ENCODE measurements at places on chromosomes 12 and 14. TPM values are rescaled to one million over a fixed set of nuclear protein-coding genes. Genes with fewer than 3 reads are reported as not detected.

The COQ6 gene
- 106 TPM for total RNA-seq

The LIN7A gene
- 21.4 TPM for total RNA-seq

The MGAT4C gene
- 61.6 TPM for total RNA-seq

The PITPNM2 gene
- 12.2 TPM for total RNA-seq

The SELPLG gene
- 3.0 TPM for total RNA-seq

The RASSF3 gene
- total RNA-seq = 9.1 TPM

The PRIMA1 gene
- 0.33 TPM for total RNA-seq

The TAS2R30 gene
- total RNA-seq = 13.2 TPM

The CELA1 gene
- total RNA-seq = not detected

The EFS gene
- 9.4 TPM for total RNA-seq

The PTCSC3 gene
- total RNA-seq = 37.6 TPM

The CNTN1 gene
- 2.7 TPM for total RNA-seq

The TMEM30B gene
- total RNA-seq = 153 TPM

The GARIN6 gene
- not detected for total RNA-seq

The ZNF10 gene
- 44.7 TPM for total RNA-seq

The RAP1B gene
- total RNA-seq = 232 TPM

- H3K27ac ChIP-seq = no peak within 1 kb of the TSS
- H3K4me3 ChIP-seq = no peak within 1 kb of the TSS
- no peak for DNase-seq
- H3K4me1 ChIP-seq = no peaks in the 10 kb centered on the region
Observed at GRCh38 chr12:21130998-21131397, at the start of gene SLCO1B1. Gene SLCO1B1, plus strand, starts transcription at chr12:21131194. Its CDS starts 10,381 bp downstream, at chr12:21141575.

DNA sequence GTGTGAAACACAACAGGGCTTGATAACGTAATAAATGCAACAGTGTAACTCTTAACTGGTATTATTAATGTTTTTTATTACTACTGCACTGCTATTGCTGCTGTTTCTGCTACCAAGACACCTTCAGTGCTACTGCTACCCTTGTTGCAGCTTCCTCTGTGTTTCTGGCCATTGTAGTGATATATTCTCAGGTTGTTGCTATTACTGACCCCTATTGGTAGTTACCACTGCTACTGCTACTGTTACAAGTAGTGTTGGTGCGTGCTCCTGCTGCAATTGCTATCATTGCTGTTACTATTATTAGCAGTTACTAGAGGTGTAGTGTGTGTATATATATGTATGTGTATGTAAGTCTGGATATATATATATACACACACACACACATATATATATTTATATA, 87.2 kb upstream of the PTPRB start:
- no peak overlapping the region for H3K27ac ChIP-seq

- H3K4me1 ChIP-seq = peaks cover 12% of the 10 kb centered on the region
- no peak overlapping the region for H3K27ac ChIP-seq
- H3K36me3 ChIP-seq = no peaks in the 10 kb centered on the region
- DNase-seq = no peak
- H3K4me3 ChIP-seq = no peak overlapping the region
Observed at GRCh38 chr12:611721-612120, 51.5 kb downstream of the NINJ2 start.

- H3K4me1 ChIP-seq = no peaks in the 10 kb centered on the region
- no peak overlapping the region for H3K4me3 ChIP-seq
- H3K36me3 ChIP-seq = no peaks in the 10 kb centered on the region
Observed at GRCh38 chr12:52432559-52433207, 1.5 kb downstream of the KRT75 start.

- H3K27me3 ChIP-seq = no peaks in the 10 kb centered on the region
- DNase-seq = no peak
- H3K4me3 ChIP-seq = no peak overlapping the region
Observed at GRCh38 chr12:130655010-130655409, 61.1 kb downstream of the RIMBP2 start.

- no peaks in the 10 kb centered on the region for H3K27me3 ChIP-seq
- no peak for DNase-seq
- H3K27ac ChIP-seq = no peak overlapping the region
- peaks cover 14% of the 10 kb centered on the region for H3K4me1 ChIP-seq
Observed at GRCh38 chr14:20440882-20441281, 4.9 kb upstream of the KLHL33 start.

GRCh38 chr12:3040663-3041544, 36.3 kb upstream of the TSPAN9 start:
- no peak overlapping the region for H3K4me3 ChIP-seq
- DNase-seq = no peak
- no peak overlapping the region for H3K27ac ChIP-seq
- no peaks in the 10 kb centered on the region for H3K27me3 ChIP-seq
- H3K36me3 ChIP-seq = peaks cover 11% of the 10 kb centered on the region

DNA sequence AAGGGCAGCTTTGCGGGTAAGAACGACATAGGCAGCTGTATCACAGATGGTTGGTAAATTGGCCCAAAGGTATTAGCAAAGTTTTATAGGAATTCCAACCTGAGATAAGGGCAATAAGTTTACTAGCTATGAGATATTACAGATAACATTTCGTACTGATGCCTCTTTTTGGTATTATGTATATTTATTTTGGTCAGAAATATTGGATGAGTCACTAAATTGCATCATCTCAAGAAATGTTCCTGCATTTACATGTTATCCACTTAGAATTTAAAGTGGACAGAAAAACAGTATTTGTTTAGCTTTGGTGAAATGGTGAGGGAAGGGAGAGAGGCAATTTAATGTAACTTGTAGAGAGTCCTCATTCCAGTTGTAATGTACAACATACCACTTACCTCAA, 65.1 kb upstream of the PZP start:
- DNase-seq = no peak
- no peaks in the 10 kb centered on the region for H3K36me3 ChIP-seq
- no peak overlapping the region for H3K27ac ChIP-seq
- H3K4me3 ChIP-seq = no peak overlapping the region
- H3K27me3 ChIP-seq = no peaks in the 10 kb centered on the region
- no peaks in the 10 kb centered on the region for H3K4me1 ChIP-seq

DNA sequence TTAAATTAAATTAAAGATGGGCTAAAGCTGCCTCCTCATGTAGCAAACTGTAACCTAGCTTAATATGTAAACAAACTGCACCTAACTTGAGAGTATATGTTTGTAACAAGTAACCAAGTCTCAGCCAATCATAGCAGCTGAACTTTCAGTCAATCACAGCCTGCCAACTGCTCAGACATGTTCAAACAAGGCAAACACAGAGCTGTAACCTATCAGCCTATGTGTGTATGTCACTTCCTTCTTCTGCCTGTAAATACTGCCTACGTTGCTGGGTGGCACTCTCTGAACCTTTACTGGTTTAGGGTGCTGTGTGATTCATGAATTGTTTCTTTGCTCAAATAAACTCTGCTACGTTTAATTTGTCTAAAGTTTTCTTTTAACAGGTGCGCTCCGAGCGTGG, 2.9 kb downstream of the SERPINA6 start:
- no peak for DNase-seq
- no peaks in the 10 kb centered on the region for H3K4me1 ChIP-seq
- H3K36me3 ChIP-seq = no peaks in the 10 kb centered on the region

DNA sequence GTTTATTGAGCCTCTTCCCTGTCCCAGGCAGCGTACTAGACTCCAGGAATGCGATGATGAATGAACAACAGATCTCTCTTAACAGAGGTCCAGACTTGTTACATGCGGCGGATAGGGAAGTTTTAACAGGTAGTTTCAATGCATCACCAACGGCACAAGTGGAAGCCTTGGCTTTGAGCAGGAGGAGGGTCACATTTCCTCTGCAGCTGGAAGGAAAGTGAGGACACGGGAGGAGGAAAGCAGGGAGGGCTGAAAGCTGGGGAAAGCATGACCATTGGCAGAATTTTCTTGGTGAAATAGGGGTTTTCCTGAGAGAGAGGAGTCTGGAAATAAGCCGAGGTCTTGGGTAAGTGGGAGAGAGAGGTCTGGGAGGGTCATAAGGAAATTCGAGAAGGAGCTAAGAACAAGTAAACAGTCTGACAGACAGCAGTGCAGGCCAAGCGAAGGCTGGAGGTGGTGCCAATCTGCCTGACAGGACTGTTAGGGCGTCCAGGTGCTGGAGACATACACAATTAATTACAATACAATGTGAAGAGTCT, 15.4 kb downstream of the BHLHE41 start:
- H3K4me3 ChIP-seq = no peak overlapping the region
- H3K27ac ChIP-seq = peak overlapping the region; percentile 94
- H3K4me1 ChIP-seq = peaks cover 15% of the 10 kb centered on the region
- no peaks in the 10 kb centered on the region for H3K36me3 ChIP-seq

GRCh38 chr12:47393403-47393790, 312.4 kb downstream of the RPAP3 start:
- no peaks in the 10 kb centered on the region for H3K27me3 ChIP-seq
- no peak for DNase-seq
- H3K27ac ChIP-seq = no peak overlapping the region
- H3K4me1 ChIP-seq = no peaks in the 10 kb centered on the region
- no peak overlapping the region for H3K4me3 ChIP-seq
- H3K36me3 ChIP-seq = no peaks in the 10 kb centered on the region

DNA sequence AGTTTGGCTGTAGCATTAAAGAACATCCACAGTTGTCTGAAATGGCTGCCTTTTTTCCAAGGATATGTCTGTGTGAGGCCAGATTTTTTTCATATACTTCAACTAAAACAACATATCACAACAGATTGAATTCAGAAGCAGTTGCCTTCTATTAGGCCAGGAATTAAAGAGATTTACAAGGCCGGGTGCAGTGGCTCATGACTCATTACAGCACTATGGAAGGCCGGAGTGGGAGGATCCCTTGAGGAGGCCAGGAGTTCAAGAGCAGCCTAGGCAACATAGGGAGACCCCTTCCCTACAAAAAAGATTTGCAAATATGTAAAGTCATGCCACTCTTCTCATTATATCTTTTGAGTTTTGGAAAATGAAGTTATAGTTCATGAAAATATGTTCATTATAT, 108.6 kb downstream of the KTN1 start:
- no peaks in the 10 kb centered on the region for H3K27me3 ChIP-seq
- DNase-seq = no peak
- no peaks in the 10 kb centered on the region for H3K36me3 ChIP-seq

GRCh38 chr14:24818058-24818822, 184.2 kb upstream of the GZMB start:
- H3K27ac ChIP-seq = peak overlapping the region; percentile 41
- H3K36me3 ChIP-seq = no peaks in the 10 kb centered on the region
- H3K4me1 ChIP-seq = peaks cover 27% of the 10 kb centered on the region
- no peak overlapping the region for H3K4me3 ChIP-seq
- H3K27me3 ChIP-seq = no peaks in the 10 kb centered on the region

DNA sequence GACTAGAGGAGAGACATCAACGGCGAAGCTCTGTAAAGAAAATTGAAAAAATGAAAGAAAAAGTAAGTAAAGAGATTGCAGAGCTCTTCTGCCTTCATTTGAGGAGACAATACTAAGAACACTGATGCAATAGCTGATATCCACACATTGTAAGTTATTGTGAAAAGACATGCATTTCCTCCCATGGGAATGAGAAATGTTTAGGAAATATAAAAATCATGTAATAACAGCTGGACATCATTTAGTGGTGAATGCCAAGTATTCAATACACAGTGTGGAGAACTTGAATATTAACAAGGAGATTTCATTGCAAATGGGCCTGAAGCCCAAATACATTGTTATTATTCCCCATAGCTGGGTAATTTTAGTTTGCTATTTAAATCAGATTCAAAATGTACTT, 179.2 kb downstream of the KICS2 start:
- no peaks in the 10 kb centered on the region for H3K4me1 ChIP-seq
- no peaks in the 10 kb centered on the region for H3K27me3 ChIP-seq
- no peaks in the 10 kb centered on the region for H3K36me3 ChIP-seq
- no peak for DNase-seq

- H3K36me3 ChIP-seq = no peaks in the 10 kb centered on the region
- peaks cover 16% of the 10 kb centered on the region for H3K4me1 ChIP-seq
- no peak overlapping the region for H3K27ac ChIP-seq
- H3K4me3 ChIP-seq = no peak overlapping the region
- no peak for DNase-seq
Observed at GRCh38 chr12:99916555-99916954, 68.2 kb downstream of the ANKS1B start.

- no peaks in the 10 kb centered on the region for H3K4me1 ChIP-seq
- H3K4me3 ChIP-seq = no peak overlapping the region
- DNase-seq = no peak
- H3K27me3 ChIP-seq = no peaks in the 10 kb centered on the region
- no peak overlapping the region for H3K27ac ChIP-seq
Observed at GRCh38 chr14:62099091-62099490, 336.9 kb downstream of the SNAPC1 start.

GRCh38 chr12:51951843-51952722, 584 bp downstream of the ACVR1B start:
- H3K4me3 ChIP-seq = peak overlapping the region; percentile 76
- H3K4me1 ChIP-seq = peaks cover 35% of the 10 kb centered on the region
- no peaks in the 10 kb centered on the region for H3K27me3 ChIP-seq
- H3K36me3 ChIP-seq = no peaks in the 10 kb centered on the region

DNA sequence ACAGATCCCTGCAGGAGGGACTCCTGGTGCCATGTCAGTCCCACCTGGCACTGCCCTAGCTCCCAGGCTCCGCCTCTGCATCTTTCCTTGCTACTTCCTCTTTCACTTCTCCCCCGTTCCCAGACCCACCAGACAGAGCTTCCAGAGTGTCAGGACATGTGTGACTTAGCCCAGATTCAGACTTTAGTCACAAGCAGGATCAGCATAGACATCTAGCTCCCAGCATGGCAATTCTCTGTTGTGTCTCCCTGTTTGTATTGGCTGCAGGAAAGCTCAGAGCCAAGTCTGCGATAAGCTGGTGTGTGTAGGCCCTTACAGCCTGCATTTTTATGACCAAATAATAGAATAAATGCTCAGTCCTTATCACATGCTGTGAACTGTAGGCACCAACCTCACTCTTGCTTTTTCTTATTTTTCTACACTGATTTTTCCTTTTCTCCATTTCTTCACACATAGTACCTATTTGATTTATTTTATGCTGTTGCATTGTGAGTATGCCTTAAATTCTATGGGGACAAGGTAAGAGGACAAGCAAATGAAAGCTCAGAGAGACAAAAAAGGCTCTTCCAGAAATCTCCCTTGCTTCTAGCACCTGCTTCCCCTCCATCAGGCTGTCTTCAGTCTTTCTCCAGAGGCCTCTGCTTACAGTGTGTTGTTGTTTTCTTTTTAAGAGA, 5.9 kb downstream of the DHRS2 start:
- peaks cover 7% of the 10 kb centered on the region for H3K4me1 ChIP-seq
- no peak overlapping the region for H3K27ac ChIP-seq
- H3K36me3 ChIP-seq = no peaks in the 10 kb centered on the region
- no peak for DNase-seq
- H3K4me3 ChIP-seq = no peak overlapping the region

Data from thyroid gland (tissue), 4 donors.